GM06990 (cell line): ENCODE measurements at places on chromosomes 11 and 22.
A peak's percentile ranks its signal among the peaks of the same experiment; 100 is the strongest.

- DNase-seq, result no peak
Measured at GRCh38 chr22:34841911-34842310, 224.0 kb upstream of the ISX start.

- DNase-seq, result no peak
Measured at GRCh38 chr11:65606876-65607613, 7.0 kb downstream of the MAP3K11 start.

DNA sequence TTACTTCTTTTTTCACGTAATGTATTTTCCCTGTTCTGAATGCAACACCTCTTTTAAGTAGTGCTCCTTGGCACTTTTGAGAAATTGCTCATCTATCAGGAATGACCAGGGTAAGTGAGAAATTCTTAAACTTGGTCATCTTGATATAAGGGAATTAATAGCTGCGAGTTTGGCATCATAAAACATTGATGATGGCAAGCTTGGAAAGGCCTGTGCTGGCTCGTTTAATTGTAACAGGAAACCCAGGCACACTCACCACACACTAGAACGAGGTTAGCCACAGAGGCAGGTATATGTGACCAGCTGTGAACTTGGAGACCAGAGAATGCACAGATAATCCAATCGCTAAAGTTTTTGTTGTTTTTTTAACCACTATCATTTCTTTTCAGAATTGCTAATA, 24.3 kb downstream of the FAM118A start:
- no peak for DNase-seq

DNA sequence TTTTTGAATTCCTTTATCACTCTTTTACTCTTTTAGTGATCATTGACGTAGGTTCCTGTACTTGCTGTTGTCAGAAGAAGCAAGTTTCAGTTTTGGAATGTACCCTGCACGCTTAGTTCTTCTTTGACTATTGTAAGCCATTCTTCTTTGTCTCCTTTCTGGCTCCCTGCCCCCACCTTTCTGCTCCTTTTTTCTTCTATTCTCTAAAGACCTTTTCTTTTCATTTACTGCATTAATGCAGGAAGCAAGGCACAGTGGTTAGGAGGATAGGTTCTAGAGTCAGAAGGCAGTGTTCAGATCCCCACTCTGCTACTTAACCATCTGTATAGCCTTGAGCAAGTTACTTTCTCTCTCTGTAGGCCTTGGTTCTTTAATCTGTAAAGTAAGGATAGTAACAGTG, 33.7 kb upstream of the RAG2 start:
- DNase-seq, result peak; percentile 15

DNA sequence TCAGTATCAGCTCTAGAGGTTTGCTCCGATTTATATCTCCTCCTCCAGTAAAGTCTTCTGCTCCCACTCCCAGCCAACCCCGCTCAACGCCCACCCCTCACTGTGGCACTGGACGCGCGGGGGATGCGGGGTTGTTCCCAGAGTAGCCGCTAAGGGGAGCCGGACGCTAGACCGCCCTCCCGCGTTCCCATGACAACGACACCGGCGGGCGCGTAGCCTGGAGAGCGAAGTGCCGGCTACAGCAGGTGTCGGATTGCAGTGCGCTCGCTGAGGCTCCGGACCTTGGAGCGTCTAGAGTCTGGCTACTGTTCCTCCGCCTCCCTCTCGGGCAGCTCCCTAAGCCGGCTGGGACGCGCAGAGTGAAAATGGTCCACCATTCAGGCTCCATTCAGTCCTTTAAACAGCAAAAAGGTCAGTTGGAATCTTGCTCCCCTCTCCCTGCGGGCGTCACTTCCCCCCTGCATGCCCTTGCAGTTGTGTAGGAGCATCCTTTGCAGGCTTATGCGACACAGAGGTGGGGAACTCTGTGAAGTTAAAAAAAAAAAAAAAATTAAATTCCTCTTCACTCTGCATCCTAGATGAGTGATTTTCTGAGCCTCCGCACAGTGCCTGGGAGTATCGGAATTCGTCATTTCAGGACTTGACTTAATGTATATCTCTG, at the start of gene ANO3:
ANO3 (plus strand) TSS at position 220 of the 661 bp plus-strand sequence; CDS start at position 366, 146 bp downstream.
- DNase-seq, result peak; percentile 29

- DNase-seq, result no peak
Measured at GRCh38 chr11:21059879-21060278, 390.5 kb downstream of the NELL1 start.

GRCh38 chr11:110712659-110713448, 617 bp upstream of the ARHGAP20 start:
- DNase-seq, result no peak

DNA sequence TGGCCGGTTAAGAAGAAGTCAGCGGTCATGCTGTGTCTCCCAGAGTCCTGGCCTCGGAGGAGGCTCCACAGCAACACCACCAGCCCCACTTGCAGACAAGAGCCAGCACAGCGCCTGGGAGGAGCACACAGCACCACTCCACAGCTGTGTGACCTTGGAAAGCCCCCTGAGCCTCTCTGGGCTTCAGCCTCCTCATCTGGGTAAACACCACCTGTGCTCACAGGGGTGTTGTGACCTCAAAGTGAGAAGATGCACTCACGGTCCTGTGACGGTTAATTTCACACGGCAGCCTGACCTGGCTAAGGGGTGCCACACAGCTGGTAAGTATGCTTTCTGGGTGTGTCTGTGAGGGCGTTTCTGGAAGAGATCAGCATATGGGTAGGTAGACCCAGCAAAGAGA, 54.7 kb downstream of the PHF21B start:
- peak; percentile 72 for DNase-seq

- peak; percentile 33 for DNase-seq
Measured at GRCh38 chr22:41576877-41577276, 12.8 kb downstream of the PMM1 start.

- DNase-seq, result no peak
Measured at GRCh38 chr11:13384908-13385640, 77.9 kb downstream of the BTBD10 start.

- no peak for DNase-seq
Measured at GRCh38 chr11:125945011-125945796, 640 bp upstream of the VSIG10L2 start.

DNA sequence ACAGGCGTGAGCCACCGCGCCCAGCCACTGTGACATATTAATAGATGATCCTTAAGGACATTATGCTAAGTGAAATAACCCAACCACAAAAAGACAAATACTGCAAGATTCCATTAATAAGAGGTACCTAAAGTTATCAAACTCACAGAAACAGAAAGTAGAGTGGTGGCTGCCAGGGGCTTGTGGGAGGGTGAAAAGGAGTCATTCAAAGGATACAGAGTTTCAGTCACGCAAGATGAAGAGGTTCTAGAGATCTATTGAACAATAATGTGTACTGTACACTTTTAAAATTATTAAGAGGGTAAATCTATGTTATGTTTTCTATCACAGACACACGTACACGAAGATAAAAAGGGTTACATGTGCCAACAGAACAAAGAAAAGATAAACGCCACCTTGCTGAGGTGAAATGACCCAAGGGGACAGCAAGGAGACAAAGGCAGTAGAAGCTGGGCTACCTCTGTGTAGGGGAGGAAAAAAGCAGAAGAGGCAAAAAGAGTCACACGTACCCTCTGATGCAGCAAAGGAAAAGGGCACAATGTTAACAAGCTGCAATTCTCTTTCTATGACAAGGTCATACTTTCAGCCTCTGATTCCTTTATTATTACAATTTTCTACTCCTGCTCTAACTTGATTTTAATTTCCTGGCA, 65.3 kb downstream of the AMBRA1 start:
- no peak for DNase-seq

- DNase-seq, result peak; percentile 81
Measured at GRCh38 chr11:128859563-128860441, 7.3 kb downstream of the KCNJ1 start.

GRCh38 chr11:14578541-14578956, 58.4 kb upstream of the PSMA1 start:
- DNase-seq, result peak; percentile 45

GRCh38 chr11:105315287-105315686, 175.7 kb upstream of the CARD18 start:
- DNase-seq, result no peak

DNA sequence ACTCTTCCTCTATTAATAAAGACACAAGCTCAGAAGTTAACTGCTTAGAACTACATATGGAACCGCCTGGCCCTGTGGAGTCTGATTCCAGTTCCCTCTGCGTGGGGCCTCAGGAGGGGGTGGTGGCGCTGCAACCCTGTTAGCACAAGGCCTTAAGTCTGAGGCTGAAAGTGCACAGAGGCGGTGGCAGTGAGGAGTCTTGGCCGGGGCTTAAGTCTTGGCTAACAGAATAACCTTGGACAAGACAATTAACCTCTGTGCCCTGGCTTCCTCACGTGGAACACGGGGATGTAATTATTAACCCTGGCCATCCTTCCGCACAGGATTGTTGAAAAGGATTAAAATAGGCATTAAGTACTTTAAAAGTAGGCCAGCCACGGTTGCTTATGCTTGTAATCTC, 191.5 kb downstream of the CEP164 start:
- no peak for DNase-seq

- DNase-seq, result no peak
Measured at GRCh38 chr11:128499613-128500253, 87.6 kb downstream of the ETS1 start.

DNA sequence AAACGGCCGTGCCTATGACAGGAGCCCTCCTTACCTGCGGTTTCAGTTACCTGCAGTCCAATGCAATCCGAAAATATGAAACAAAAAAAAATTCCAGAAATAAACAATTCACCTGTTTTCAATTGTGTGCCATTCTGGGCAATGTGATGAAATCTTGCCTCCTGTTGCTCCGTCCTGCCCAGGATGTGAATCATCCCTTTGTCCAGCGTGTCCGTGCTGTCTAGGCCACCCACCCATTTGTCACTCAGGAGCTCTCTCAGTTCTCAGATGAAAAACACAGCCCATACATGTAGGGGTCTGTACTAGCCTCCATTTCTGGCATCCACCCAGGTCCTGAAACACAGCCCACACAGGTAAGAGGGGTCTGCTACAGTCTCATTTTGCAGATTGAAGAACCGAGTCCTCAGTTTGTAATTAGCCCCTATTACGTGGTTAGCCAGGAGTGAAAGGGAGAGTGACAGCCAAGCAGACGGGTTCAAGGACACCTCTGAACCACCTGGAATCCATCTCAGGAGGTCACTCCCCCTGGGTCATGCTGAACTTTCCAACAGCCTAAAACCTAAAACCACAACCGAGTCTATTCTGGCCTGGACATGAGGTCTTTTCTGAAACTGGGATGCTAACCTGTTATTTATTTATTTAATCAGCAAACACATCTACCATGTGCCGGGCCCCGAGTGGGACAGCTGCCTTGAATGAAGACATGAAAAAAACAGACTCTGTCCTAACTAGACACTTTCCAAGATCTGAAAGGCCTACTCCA, 317.2 kb downstream of the SHANK2 start:
- no peak for DNase-seq

DNA sequence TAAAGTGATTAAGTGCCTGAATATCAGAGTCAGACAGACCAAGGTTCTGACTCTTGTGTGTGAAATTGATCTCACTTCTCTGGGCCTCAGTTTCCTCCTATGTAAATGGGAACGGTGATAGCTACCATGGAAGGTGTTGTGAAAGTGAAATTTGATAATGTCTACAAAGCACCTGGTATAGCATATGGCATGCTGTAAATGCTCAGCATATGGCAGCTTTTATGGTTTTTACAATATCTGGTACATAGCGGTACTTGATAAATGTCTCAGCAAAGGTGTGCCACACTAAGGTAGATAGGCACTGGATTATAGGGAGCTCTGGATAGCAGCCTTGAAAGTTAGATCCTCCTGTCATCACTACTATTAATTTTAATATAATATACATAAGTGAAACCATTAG, 19.9 kb downstream of the POU2AF2 start:
- DNase-seq, result no peak

GRCh38 chr22:20429254-20430100, 8.1 kb downstream of the SCARF2 start:
- DNase-seq, result peak; percentile 72

GRCh38 chr11:87352759-87353707, 315.3 kb downstream of the TMEM135 start:
- peak; percentile 73 for DNase-seq

GRCh38 chr11:15697437-15698236, 582.9 kb downstream of the INSC start:
- no peak for DNase-seq

DNA sequence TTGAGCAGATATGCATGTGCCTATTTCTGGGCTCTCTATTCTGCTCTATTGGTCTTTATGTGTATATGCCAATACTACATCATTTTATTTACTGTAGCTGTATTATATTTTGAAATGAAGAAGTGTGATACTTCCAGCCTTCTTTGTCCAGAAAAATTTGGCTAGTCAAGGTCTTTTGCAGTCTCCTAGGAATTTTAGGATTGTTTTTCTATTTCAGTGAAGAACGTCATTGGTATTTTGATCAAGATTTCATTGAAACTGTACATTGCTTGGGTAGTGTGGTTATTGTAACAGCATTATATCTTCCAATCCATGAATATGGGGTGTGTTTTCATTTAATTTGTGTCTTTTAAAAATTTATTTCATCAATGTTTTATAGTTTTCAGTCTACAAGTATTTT, 400.3 kb downstream of the AASDHPPT start:
- DNase-seq, result no peak

DNA sequence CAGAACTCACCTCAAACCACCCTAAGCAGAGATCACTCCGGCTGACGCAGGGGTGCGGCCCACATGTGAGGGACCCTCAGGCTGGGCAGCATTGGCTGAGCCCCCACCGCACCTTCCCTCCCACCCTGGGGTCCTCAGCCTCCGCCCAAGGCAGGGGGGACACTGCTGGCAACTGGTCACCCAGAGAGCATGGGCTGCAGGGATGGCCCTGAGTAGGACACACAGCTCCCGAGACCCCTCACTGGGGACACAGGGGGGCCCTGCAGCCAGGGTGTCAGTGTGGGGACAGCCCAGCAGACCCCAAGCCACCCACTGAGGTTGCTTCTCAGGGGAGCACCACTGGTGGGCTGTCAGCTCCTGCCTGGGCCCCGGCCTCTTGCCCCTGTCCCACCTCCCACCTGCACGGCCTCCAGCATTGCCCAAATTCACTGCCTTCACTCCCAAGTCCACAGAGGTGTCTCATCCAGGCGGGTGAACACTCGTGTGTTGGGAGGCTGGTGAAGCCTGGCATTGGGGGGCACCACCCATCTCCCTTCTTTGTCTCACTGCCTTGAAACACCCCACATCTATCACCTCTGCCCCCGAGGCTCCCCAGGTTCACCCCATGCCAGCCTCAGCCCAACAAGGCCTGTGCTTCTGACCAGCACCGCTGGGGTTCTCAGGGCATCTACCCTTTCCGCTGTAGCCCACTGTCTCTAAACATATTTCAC, 4.7 kb downstream of the C11orf21 start:
- no peak for DNase-seq

DNA sequence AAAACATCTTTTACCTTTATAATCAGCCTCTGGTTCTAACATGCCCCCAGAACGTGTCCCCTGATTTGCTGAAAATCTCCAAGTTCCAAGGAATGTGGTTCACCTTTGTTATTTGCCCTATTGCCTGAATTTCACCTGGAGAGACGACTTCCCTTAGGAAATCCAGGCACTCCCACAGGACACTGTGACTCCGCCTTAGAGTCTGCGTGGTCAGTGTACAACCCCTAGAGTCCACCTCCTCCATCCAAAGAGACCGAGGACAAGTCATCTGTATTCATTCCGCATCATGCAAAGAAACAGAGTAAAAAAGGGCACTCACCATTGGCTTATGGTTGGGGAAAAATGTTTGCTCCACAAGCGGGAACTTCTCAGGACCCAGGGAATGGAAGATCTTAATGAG, 63.1 kb downstream of the TIMP3 start:
- no peak for DNase-seq
